ENCODE measurements at places on chromosomes 4 and X. TPM values are rescaled to one million over a fixed set of nuclear protein-coding genes. Genes with fewer than 3 reads are reported as not detected.

NUP62CL gene
- 0.19 TPM for total RNA-seq

MAN2B2 gene
- total RNA-seq, result 35.3 TPM

NHS gene
- 1.8 TPM for total RNA-seq

APEX2 gene
- 6.7 TPM for total RNA-seq

TMSB15B gene
- 1.2 TPM for total RNA-seq

BMP3 gene
- total RNA-seq, result not detected

PRKG2 gene
- total RNA-seq, result 4.1 TPM

Data from cardiac ventricle fibroblast (primary cell).